ENCODE measurements at places on chromosomes 3 and 15.

DNA sequence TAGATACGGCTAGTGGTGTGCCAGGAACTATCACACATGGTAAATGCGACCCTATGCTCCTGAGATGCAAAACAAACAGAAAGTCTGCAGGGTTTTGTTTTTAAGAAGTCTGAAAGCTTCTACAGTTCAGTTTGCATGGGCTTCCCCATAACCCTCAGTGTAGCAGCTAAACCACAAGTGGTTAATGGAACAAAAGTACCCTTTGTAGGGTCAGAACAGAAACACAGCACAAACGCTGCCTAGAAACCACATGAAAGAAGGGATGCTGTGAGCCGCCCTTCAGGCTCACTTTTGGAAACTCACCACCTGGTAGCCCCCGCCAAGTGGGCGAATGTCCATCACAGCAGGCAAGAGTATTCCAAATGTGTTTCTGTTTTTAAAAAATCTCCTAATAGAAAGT is 46.2 kb downstream of the CTDSPL start:
- no peak for ATAC-seq

DNA sequence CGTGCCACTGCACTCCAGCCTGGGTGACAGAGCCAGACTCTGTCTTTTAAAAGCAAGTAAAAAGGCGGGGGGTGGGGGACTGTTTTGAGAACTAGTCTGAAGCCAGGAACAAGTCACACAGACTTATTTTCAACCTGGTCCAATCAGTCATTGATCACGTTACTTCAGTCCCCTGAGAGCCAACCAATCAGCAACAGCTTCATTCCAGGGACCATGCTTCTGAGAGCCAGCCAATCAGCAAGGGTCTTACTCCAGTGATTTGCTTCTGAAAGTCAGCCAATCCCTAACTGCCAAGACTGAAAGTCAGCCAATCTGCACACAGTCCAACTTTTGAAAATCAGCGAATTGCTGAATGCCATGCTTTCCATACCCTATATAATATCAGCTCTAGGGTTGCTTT is 48.6 kb upstream of the C15orf39 start:
- no peak for ATAC-seq

GRCh38 chr3:180332608-180333007 is 269.4 kb upstream of the TTC14 start:
- no peak for ATAC-seq

- peak; percentile 82 for ATAC-seq
Measured at GRCh38 chr15:63221346-63221745, 31.9 kb downstream of the RAB8B start.

DNA sequence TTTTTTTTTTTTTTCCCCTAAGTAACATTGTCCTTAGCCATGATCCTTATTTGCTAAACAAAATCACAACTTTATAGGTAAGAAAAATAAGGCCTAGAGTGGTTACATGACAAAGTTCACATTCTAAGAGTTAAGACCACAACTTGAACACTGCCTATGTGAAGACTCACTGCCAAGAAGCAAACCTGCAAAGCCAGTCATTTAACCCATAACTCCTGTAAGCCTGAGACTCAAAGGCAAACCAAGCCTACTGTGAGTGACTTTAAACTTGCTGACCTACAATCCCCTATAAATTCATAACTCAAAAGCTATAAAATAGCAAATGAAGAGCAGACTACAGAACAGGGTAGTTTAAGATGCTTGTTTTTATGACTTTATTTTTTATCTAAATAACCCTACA is 12.9 kb upstream of the ANKRD28 start:
- ATAC-seq: no peak

GRCh38 chr15:39407116-39407515 is 173.8 kb upstream of the THBS1 start:
- no peak for ATAC-seq

DNA sequence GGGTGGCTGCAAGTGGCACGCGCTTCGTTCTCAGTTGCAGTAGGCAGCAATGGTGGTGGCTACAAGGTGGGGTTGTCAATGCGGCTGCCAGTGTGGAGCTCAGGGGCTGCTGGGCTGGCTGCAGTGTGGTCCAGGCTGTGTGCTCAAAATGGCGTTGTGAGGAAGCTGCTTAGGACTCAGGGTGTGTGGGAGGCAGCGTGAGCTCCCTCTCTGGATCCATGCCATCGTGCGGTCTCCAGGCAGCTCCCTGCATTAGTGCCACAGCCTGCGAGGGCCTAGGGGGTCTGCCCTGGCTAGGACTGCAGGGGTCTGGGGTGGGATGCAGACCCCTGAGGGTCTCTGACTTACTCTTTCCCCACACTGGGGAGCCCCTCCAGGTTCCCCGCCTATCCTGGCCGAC is 397.2 kb downstream of the OCA2 start:
- ATAC-seq: no peak

GRCh38 chr15:51846463-51847230 is 17.2 kb downstream of the TMOD3 start:
- ATAC-seq: peak; percentile 59

DNA sequence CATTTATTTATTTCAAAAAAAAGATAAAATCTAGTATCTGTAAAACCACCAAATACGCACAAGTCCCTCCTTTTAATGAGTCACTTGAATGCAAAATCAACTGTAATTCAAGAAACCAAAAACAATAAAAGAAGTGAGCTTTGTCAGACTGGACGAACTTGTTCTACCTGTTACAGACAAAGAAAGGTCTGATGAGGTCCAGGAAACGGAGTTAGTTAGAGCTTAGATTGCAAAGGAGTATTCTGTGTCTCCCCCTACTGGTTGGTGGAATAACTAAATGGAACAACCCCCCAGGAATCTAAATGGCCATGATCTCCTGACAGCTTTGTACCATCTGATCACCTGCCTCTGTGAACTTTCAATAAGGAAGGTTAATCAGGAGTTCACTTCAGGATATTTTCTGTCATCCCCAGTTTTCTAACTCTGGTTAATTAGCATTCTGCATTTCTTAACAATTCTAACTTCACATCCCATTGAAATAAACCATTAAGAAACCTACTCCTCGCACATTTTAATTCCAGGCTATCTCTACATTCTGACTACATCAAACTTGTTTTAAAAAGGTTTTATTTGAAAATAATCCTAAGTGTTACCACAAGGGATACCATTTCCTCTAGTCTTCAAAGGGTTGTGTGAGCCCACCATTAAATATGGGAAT is 333.0 kb upstream of the SATB1 start:
- peak; percentile 100 for ATAC-seq

GRCh38 chr3:4948395-4948794 is 30.8 kb upstream of the BHLHE40 start:
- no peak for ATAC-seq

- ATAC-seq: no peak
Measured at GRCh38 chr3:41120460-41120859, 78.8 kb upstream of the CTNNB1 start.

GRCh38 chr3:190210608-190211007 is 89.9 kb upstream of the P3H2 start:
- no peak for ATAC-seq

DNA sequence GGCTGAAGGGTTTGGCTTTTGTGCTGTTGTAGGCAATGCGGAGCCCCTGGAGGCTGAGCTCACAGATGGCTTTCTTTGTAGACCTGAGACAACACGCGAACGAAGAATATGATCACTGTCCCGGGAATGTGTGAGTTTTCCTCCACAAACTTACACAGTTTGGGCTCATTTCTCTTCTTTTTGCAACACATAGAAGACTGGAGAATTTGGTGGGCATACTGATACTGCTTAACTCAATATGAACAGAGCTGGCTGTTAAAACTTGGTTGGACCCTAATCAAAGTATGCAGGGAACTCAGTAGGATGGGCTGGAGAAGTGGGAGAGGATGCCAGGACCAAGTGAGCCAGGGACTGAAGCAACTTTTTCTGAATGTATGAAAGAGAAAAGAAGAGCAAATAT is 12.2 kb upstream of the RFC4 start:
- no peak for ATAC-seq

GRCh38 chr15:90582553-90582952 is 52.8 kb downstream of the CRTC3 start:
- ATAC-seq: no peak

DNA sequence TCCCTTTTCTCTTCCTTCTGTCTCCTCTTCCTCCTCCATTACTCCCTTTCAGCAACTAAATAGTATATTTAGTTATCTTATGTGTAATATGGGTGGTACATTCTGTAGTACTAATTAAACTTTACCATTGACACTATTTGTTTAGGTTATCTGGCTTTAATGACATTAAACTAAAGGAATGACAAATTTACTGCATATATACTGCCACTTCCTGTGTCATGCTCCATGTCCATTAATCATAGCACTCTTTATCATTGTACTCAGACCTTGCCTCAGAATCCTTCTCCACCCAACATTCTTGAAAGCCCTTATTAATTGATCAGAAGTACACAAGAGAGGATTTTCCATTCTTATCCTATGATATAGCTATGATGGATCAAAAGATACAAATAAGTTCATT is 244.2 kb downstream of the NAALADL2 start:
- ATAC-seq: no peak

- ATAC-seq: no peak
Measured at GRCh38 chr3:168951884-168952283, 711.6 kb downstream of the MECOM start.

GRCh38 chr3:127714125-127714571 is 41.4 kb downstream of the ABTB1 start:
- no peak for ATAC-seq

DNA sequence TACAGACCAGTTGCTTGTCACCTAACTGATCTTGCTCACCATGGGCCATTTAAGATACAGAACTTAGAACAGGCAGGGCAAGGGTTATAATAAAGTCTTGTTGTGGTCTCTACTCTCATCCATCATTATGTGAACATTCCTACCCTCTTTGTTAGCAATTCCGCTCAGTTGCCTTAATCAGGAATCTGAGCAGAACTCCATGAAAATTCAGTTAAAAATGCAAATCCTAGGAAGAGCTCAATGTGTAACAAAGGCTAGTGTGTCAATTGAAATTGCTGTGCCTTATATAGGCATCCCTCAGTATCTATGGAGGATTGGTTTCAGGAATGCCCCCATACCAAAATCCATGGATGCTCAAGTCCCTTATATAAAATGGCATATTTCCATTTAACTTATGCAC is 44.5 kb downstream of the CP start:
- ATAC-seq: no peak

DNA sequence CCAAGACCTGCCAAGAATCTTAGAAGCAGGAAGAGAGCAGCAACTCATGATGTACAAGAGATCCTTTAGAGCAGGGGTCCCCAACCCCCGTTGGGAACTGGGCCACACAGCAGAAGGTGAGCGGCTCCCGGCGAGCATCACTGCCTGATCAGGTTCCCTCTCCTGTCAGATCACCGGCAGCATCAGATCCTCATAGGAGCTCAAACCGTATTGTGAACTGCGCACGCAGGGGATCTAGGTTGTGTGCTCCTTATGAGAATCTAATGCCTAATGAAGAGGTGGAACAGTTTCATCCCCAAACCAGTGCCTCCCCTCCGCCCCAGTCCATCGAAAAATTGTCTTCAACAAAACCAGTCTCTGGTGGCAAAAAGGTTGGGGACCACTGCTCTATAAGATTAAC is 13.8 kb downstream of the SLC41A3 start:
- no peak for ATAC-seq
